ENCODE measurements at places on chromosomes 7 and 10.

- no peak for DNase-seq
These were observed 158.0 kb upstream of the AHR start for GRCh38 chr7:17140406-17140805.

GRCh38 chr7:135976312-135977006 is 700 bp downstream of the MTPN start:
- no peak for DNase-seq

DNA sequence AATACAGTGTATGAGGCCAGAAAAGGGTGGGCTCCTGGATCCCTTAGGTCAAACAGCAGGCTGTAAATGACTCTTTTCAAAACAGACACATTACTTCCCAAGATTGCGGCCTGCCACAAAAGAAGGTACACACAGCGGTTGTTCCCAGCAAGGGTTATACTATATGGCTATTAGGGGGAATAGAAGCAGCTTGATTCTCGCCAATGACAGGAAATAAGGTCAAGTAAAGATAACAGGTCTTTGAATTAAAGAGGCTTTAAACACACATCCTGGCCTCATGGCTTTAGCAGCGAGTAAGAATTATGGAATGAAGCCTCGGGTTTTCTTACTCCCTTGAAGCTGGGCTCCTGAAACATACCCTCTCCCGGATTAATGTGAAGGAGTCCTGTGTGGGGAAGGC is 58.3 kb downstream of the CYP26A1 start:
- no peak for DNase-seq

- DNase-seq: no peak
These were observed 301.5 kb downstream of the ZEB1 start for GRCh38 chr10:31620226-31621151.

DNA sequence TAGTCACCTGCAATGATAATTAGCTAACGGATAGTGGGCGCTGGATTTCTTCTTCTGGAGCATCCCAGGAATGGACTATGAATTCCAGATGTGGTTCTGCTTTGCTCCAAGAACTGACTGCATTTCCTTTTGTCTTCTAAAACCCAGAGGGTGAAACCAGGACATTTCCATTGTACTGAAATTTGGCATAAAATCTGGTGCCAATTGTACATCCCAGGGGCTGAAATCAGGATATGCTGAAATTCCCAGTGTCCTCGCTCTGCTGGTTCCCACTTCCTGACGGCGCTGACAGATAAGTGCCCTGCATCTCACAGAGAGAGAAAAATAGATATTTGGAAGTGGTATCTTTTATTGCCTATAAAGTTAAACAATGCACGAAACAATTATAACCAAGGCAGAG is 31.9 kb downstream of the RBM20 start:
- DNase-seq: no peak

- DNase-seq: no peak
These were observed 75.3 kb downstream of the SVOPL start for GRCh38 chr7:138625849-138626230.

GRCh38 chr7:23443974-23444373 is 26.3 kb downstream of the IGF2BP3 start:
- no peak for DNase-seq
